ENCODE measurements at places on chromosomes 11 and 22.

GRCh38 chr22:44023404-44024287, 456 bp upstream of the PARVB start:
- DNase-seq, result no peak

DNA sequence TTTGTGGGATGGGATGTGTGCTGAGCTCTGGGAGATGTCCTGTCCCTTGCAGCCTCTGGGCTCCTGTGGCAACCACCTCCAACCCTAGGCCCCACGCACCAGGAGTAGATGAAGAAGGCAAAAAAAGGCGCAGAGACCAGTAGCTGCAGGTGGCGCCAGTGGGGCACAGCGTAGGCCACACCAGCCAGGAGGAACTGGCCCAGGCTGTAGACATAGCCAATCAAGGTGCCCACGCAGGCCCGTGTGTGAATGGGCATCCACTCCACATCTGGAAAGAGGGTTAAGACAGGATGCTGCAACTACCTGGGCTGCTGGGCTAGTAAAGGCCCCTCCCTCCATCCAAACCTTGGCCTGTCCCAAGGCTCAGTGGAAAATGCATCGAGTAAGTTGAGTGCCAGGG, 3.0 kb downstream of the SLC22A6 start:
- no peak for DNase-seq

DNA sequence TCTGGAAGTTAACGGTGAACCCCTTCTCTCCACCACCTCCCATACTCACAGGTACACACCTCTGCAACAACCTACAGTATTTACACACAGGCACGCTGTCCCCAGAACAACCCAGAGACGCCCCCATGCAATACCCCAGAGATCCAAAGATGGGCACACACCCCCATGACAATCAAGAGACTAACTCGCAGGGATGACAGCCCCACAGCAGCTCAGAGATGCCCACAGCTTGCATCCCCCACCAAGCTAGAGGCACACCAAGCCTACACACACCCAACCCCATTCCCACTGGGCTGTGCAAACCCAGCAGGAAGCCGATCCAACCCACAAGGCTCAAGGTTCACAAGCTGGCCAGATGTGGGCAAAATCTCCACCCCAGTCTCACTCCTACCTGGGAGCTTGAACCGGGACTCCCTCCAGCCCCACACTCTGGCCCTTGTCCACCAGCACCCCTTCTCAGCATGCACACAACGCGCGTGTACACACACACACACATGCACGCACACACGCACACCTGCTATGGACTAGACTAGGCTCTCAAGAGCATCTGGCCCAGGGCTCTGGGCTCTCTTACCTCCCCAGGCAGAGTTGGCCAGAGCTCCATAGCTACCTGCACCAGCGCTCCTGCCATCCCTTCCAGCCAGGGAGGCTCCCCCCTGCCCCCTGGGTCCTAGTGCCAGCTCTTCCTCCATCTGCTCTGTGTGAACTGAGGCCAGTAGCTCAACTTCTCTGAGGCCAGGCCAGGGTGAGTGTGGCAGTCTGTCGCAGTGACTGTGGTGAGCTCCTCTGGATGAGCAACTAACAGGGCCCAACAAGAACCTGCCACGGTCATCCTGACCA, 11.5 kb downstream of the STARD10 start:
- DNase-seq, result no peak

DNA sequence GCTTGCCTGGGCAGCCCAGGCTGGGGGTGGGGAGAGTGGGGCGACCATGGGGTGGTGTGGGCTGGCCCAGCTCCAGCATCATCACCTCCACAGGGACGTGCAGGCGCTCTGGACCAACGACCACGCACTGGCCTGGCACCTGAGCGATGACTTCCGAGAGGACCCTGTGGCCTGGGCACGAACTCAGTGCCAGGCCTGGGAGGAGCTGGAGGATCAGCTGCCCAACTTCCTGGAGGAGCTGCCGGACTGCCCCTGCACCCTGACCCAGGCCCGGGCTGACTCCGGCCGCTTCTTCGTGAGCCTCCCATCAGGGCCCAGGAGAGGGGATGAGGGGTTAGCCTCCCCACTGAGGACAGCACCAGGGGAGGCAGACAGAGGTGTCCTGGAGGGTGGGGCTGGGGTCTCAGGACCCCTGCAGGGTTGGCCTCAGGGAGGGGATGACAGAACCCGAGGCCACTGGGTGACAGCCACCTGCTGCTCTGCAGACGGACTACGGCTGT, 3.8 kb downstream of the SUSD2 start:
- no peak for DNase-seq

DNA sequence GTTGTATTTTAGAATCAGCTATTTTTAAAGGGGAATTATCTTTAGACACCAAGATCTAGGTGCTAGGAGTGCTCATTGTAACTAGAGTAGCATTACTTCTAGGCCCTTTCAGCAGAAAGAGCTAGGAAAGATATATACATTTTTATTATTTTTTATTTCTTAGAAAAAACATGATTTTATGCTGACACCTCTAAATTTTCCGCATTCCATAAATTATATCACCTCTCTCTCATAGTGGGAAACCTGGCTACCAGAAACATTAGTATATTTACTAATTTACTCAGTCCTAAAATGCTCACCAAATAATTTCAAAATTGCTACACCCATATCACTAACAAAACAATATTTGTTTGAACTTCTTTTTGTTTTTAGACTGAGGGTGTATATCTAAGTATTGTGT, 32.1 kb upstream of the SLC36A4 start:
- DNase-seq, result no peak

GRCh38 chr11:19679952-19680828, 32.4 kb upstream of the NAV2 start:
- DNase-seq, result no peak

DNA sequence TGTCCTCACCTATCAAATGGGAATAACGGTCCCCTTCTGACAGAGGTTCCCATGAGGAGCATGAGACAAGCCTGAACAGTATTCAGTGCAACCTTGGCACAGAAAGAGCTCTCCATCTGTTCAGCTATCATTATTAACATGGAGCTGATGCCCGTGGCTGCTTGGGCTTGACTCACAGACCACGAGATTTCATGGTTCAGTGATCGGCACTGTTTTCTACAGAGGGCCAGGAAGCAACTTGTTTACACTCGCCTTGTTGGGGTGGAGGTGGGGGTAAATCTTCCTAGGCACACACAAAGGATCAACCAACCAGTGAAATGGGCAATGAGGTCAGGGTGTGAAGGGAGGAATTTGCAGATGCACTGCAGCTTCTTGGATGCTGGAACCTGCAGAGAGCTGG, 88.2 kb downstream of the CWC15 start:
- no peak for DNase-seq

DNA sequence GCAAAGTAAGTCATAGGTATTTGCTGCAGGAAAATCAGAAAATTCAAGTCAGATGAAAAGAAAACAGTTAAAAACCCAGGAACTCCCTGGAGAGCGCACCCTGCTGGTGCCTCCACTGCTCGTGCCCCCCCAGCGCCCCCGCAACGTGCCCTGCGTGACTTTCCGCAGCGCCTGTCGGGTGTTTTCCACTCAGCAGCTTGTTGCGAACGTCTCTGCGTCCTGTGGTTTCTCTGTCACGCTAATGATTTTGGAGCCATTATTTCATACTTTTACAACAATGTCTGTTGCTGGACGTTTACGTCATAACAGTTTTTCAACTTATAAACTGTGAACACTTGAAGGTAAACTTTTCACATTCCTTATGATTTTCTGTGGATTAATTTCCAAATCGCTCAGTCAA, 5.0 kb downstream of the CRELD2 start:
- DNase-seq, result no peak

DNA sequence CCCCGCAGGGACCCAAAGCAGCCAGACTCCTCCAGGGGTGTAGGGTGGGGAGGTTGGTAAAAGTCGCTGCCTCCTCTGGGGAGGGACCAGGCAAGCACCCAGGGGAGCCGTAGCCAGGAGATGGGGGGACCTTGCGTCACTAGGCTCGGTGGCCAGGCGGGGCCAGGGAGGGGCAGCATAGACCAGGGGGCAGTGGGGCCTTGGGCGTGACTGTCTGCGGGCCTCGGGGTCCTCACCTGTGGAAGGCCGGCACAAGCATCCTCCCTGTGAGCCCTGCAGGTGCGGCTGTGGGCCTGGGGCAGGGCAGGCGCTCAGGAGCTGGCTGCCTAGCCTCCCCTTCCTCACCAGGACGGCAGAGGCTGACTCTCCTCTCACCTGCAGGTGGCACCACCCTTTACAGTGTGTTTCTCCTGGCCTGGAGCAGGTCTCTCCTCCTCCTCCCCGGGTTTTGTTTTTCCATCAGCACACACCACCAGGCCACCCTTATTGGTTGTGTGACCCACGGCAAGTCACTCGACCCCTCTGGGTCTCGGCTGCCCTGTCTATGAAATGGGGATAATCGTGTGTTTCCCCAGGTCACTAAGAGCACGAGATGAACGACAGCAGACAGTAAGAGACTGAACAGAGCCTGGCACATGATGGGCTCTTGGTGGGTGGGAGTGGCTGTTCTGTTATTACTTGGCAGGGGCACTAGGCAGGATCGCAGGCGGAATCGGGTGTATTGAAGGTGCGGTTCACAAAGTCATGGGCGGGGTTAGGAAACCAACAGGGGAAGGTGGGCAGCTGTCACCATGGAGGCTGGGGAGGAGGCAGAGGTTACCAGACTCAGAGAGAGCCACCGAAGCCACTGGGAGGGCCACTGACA, 52.7 kb downstream of the FLRT1 start:
- DNase-seq, result no peak

GRCh38 chr11:31646216-31646615, 136.6 kb downstream of the ELP4 start:
- DNase-seq, result no peak

- DNase-seq, result no peak
These were observed 555.7 kb upstream of the CADM1 start for GRCh38 chr11:116059919-116060318.

- DNase-seq, result no peak
These were observed 1.8 kb downstream of the DEPDC7 start for GRCh38 chr11:33017478-33017877.

DNA sequence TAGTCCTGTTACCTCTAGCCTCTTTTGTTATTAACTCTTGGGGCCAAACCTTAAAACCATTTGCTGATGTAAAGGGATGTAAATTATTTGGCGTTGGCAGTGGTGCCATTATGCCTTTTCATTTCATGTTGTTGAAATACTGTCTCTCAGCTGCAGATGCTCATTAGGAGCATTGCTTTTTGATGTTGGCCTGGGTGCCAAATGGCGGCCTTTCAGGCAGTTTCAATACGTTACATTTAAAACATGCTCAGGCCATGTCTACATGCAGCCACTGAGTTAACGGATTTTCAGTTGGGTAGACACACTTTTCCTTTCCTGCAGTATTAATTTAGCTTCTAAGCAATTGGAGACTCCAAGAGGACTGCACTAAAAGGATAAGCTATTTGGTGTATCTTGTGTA, 5.3 kb downstream of the NCAM1 start:
- DNase-seq, result no peak

DNA sequence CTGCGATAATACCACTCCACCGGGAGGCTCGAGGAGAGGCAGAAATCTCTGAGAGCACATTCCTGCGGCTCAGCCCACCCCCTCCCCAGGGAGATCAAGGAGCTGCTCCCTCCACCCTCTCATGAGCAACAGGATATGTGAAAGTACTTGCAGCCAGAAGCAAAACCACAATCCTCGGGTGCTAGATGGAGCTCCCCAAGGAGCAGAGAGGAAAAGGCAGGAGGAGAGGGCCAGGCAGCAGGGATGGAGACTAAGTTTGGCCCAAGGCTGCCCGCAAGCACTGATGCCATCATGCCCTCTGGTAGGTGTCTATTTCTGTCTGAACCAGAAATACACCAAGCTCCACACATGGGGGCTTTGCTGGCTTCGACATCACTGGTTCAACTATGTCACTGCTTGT, 22.3 kb downstream of the VPS37C start:
- DNase-seq, result no peak

- no peak for DNase-seq
These were observed 205.0 kb downstream of the NELL1 start for GRCh38 chr11:20874358-20874757.

- no peak for DNase-seq
These were observed 43.2 kb upstream of the RDX start for GRCh38 chr11:110339456-110340250.
